OCI-M1 (cell line): ENCODE measurements at places on chromosomes 5 and 9.

DNA sequence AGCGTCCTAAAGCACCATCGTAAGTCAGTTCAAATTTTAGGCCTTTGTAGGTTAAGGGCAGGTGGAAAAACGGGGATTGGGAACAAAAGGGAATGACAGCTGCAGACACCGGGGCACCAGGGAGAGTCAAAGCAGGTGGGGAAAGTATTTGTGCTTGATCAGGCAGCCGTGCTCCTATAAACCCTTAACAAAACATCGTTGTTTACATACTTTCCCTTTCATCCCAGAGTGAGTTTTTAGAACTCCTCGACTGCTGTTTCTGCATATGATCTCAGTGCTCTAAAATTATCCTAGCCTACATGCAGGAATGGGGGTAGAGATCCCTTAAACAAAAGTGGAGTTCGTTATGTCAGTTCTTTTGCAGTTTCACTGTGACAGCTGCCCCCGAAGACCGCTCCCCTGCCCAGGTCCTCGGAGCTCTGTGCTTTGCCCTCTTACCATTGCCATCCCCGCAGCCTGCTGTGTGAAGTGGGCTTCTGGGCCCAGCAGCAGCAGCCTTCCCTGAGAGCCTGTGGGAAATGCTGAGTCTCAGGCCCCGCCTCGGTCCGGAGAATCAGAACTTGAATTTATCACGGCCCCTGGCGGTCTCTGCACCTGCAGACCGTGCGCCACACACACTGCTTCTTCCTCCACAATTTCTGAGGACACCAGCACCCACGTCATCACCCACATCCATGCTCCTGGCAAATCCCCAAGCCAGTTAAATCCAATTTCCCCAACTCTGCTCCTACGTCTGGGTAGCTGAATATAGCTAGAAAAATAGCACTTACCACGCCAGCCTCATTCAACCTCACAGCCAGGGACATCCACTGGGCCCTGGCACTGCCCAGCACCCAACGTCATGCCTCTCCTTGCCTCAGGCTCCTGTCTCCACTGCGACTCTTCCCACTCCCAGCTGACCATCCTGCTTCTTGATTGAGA, 86.8 kb downstream of the NSUN2 start:
- DNase-seq: no peak

- no peak for DNase-seq
These were observed 184.7 kb downstream of the CPLANE1 start for GRCh38 chr5:37064442-37064841.

GRCh38 chr9:87435189-87435880, 62.3 kb upstream of the DAPK1 start:
- DNase-seq: no peak

- no peak for DNase-seq
These were observed 586 bp upstream of the FCHO2 start for GRCh38 chr5:72955143-72955767.

DNA sequence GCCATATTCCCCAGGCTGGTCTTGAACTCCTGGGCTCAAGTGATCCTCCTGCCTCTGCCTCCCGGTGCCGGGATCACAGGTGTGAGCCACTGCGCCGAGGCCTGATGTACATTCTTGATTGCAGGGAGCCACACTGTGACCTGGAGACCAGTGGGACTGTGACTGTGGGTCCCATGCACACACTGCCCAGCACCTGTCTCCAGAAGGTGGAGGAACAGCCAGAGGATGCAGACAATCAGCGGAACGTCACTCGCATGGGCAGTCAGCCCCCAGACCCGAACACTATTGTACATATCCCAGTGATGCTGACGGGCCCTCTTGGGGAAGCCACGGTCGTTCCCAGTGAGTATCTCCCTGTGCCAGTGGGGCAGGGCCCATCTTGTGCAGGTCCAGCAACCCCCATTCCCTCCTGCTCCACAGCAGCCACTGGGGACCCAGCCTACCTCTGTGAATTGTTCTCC, 147.3 kb downstream of the CACNA1B start:
- DNase-seq: no peak

- DNase-seq: peak; percentile 38
These were observed 302.8 kb upstream of the RASA1 start for GRCh38 chr5:86964889-86965288.

DNA sequence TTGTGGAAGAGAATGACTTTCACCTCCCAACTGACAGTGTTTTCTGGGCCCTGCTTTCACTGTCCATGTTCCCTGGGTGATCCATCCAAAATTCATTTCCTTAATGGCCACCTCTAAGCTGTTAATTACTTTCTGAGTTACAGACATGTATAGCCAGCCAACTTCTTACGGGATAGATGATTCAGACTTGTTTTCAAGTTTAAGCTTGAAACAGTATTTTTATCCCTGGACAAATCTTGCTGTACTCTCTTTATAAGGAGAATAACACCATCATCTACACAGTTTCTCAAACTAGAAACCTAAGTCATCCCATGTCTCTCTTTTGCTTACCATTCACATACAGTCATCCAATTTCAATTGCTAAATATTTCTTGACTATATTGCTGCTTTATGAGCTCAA, 6.9 kb downstream of the FAM174A start:
- no peak for DNase-seq

DNA sequence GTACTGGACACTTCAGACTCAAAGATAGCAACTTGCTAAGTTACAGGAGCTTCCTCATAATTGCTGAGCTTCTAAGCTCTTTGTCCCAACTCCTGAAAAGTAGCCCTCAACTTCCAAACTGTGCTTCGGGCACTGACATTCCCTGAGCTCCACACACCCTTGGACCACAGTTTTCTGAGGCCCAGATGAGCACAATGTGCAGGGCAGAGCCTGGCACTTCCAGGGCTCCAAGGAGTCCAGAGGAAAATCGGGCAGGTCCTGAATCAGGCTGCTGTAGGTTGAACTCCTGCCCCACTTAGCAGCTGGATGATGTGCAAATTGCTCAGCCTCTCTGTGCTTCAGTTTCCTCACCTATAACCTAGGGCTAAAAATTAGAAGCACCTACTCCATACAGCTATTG, 54.6 kb upstream of the KCNIP1 start:
- no peak for DNase-seq

GRCh38 chr9:137034039-137034708, 2.3 kb upstream of the FUT7 start:
- DNase-seq: no peak

GRCh38 chr5:97075649-97076048, 66.8 kb downstream of the LIX1 start:
- no peak for DNase-seq

- no peak for DNase-seq
These were observed 358.9 kb upstream of the RFX3 start for GRCh38 chr9:3884736-3885135.

DNA sequence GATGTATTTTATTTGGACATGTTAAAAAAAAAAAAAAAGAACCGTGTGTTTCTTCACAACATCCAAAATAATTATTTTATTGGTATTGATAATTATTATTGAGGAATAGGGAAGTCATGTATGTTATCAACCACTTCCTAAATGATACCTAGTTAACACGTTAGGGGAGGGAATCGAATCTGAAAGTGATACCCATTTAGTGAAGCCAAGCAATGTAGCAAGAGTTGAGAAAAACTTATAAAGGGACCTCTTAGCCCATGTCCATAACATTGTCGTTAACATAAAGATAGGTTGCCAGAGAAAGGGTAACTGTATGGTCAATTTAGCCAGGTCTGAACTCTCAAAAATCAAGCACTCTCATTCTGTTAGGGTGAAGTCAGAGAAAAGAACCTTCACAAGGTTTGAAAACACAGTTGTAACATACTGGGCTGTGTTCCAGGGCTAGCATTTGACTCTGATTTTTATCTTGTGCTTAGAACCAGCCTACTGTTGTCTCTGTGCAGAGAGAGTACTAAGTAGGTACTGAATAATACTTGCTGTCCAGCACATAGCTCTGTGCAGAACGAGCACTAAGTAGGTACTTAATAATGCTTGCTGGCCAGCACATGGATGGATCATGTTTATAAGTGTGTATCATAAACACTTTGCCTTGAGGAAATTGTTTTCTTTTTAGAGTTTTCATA, 60.4 kb downstream of the GHR start:
- no peak for DNase-seq
